ENCODE measurements at places on chromosomes 13 and 19.

- DNase-seq: no peak
These were observed 148.0 kb upstream of the FNDC3A start for GRCh38 chr13:48827709-48828108.

DNA sequence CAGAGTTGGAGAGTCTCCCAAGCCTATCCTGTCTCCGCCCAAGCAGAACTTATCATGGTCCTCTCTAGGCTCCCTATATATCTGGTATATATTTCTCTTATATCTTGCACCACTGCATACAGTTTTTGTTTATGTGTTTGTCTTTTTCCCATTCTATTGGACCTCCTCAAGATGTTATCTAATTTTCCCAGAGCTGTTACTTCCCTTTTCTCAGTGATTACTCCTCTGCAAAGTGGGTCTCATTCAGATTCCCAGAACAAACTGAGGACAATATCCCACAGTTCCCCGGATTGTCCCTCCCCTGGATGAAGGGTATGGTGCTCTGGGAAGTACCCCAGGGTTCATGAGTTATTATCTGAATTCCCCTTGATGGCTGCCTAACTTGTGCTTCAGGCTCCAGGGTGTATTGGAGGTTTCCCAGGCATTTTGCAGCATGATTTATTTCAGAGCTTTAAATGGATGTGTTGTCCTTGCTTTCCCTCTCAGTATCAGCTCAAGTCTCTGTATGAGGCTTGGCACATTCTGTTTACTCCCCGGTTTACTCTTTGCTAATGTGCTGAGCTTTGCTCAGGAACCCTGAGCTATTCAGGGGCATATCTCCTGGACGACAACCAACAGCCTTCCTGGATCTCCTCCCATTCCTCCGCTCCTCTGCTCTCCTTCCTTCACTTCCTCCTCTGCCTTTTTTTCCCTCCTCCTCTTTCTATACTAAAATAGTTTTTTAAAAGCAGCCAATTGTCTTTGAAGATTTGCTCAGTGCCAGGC, 329.3 kb downstream of the SPRY2 start:
- no peak for DNase-seq

DNA sequence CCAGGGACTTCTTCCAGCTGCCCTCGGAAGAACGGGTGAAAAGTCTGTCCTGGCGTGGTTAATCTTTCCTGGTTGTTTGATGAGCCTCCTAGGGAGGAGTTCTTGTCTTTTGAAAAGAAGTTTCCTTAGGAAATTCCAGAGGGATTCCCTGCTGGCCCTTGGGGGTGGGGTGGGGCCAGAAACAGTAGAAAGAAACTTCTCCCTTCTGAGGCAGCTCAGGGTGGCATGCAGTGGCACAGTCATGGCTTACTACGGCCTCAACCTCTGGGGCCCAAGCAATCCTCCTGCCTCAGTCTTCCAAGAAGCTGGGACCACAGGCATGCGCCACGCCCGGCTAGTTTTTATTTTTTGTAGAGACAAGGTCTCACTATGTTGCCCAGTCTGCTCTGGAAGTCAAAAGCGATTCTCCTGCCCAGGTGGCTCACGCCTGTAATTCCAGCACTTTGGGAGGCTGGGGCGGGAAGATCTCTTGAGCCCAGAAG, 1.5 kb downstream of the ZNF101 start:
- no peak for DNase-seq

DNA sequence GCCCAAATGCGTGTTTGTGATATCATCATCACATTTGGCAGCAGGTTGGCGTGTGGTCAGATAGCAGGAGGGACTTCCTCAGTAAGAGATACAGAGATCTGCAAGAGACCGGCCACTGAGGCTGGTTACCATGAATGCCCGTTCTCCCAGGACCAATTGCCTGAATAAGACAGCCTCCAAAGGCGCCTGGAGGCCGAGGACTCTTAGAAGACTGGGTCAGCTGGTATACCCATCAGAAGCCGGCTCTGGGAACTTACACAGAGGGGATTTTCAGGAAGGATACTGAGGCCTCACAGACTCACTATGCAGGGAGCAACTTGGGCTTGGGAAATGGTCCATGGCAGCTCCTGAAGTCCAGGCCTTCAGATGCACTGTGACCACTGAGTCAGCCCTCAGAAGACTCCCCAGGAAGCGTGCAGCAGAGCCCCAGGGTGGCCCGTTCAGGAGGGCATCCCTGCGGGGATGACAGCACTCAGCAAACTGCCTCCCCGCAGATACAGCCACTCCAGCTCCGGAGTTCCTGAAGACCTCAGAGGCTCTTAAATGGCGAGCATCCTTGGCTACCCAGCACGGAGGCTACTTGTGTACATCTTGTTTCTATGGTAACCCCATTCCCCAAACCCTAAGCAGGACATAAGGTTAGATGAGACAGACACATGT, 26.4 kb upstream of the VSTM2B start:
- DNase-seq: no peak

DNA sequence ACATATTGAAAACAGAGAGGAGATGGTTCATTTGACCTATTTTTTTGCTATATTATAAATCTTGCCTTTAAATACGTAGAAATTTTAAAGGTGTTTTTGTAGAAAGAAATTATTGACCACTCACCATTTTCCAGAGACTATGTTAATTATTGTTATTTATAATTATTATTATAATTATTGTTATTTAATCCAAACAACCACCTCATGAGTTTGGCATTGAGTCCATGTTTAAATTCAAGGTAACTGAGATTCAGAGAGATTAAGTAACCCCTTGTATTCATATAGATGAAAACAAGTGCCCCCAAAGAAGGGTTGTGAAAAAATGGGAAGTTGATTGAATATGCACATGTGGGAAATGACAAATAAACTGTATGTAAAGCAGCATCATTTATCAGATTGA, 692.5 kb upstream of the MIR17HG start:
- DNase-seq: no peak

DNA sequence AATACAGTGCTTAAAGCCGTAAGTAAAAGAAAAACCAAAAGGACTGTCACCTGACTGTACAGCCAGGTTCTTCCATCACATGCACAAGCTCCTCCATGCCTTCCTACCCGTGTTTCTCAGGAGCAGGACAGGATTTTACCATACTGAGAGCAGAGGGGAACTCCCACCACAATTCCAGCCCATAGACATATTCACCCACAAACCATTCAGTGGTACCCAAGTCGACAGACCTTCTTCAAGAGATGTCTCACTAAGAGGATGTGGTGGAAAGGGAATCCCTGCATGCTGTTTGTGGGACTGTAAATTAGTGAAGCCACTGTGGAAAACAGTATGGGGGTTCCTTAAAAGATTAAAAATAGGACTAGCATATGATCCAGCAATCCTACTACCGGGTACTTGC, 66.9 kb upstream of the DOCK9 start:
- no peak for DNase-seq

DNA sequence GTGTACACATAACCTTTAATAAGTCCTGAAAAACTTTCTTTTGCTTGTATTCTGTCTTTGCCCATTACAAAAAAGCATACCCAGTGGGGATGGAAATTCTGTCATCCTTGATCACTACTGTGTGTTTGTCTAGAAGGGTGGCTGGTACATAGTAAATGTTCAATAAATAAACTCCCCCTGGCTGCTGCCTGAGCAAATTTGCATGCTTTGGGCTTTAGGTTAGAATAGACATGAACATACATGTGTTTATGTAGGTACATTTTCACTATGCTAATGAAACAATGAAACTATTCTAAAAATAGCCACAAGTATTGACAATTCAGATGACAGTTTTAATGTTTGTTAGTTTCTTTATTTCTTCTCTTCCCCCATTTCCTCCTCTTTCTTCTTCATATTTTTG, 36.1 kb downstream of the TNFSF13B start:
- DNase-seq: no peak

DNA sequence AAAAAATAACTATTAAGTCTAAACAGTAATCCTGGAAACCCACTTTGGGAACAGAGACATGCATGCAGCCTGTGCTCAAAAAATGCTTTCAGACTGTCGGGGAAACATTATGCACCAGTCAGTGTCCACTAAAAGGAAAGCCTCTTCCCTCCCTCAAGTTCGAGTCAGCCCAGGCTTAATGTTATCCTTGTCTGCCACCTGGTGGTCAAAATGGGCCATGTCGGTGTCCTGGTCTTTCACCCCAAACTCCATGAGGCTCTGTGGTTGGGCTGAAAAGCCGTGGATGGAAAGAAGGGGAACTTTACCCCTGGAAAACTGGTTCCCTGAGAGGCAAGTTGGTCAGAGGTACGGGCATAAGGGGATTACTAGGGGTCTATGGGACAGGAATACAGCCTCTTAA, 88.4 kb upstream of the ZNF492 start:
- DNase-seq: peak; percentile 10

DNA sequence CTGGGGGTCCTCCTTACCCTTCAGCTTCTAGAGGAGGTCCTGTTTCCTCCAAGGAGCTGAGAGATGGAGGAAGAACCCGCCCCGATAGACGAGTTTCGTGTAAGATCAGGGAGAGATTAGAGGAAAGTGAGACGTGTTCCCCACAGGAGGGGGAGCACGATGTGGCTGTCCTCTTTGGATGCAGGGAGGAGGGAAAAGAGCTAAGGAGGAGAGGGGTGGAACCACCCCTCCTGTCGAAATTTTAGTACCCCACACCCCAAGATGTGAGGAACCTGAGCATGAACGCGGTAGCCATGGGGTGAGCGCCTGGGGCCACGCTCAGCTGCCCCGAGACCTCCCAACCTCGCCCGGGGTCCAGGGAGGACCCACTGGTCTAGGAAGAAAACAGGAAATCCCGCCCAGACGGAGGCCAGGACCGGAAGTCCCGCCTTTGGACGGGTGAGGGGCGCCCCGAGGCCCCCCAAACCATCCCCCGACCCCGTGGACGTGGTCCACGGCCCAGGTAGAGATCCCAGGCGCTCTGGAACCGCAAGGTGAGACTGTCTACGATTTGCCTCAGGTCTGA, 1.2 kb downstream of the AKT1S1 start:
- peak; percentile 78 for DNase-seq

DNA sequence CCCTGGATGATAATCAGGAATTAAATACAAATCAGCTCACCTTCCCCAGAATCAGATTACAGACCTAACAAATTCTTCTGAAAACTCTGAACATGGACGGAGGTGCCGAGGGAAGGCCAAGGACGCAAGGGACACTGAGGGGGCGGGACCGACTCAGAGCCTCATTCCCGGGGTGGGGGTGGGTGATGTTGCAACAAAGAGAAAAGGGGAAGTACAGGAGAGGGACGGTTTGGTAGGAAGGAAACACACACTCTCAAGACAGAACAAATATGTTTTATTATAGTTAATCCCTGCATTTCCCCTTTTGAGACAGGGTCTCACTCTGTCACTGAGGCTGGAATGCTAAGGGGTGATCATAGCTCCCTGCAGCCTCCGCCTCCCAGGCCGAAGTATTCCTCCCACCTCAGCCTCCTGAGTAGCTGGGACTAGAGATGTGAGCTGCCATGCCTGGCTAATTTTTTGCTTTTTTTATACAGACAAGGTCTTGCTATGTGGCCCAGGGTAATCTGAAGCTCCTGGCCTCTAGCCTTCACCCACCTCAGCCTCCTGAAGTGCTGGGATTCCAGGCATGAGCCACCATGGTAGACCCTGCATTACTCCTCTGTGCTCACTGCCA, 786 bp upstream of the LILRA2 start:
- no peak for DNase-seq

- no peak for DNase-seq
These were observed 38.6 kb upstream of the CD33 start for GRCh38 chr19:51186323-51186722.

DNA sequence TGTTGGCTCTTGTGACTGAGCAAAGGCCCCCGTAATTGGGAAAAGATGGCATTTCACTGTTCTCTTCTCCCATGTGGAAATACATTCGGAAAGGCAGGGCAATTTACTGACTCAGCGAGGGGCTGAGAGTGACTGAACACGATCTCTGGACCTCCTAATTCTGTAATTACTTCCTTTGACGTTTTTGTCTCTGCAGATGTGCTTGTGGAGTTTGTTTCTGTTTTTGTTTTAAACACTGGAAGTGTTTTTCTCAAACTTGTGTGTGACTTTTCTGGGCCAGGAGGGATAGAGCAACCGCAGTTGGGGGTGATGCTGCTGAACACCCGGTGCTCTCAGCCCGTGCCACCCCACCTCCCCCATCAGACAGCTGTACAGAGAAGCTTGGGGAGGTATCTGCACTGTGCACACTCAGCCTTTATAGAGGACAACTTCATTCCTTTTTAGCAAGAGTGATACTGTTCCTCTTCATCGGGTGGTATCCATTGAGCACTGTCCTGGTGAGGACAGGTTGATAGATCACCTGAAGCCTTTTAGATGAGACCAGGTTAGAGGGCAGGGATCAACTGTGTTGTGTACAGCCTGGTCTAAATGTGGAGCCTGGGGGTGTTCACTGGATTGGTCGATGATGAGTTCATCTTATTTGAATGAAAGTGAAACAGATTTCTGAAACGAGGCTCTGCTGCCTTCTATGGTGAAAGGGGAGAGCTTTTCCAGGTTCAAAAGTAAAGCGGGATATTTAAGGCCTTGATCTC, 117.4 kb downstream of the ESD start:
- DNase-seq: no peak

DNA sequence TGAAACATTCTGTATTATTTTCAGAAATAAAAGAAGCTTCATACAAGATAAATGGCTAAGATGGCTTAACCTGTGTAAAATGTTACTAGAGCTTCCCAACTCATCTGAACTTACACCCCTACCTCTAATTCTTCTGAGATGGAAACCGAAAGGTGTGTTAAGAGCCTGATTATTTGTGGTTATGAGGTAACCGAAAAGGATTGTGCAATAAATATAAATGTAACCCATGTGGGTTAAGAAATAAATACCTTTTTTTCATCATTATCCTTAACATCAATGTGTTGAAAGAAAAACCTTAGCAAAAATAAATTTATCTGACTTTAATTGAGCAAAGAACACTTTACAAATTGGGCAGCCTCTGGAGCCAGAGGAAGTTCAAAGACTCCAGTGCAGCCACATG, 961.8 kb upstream of the SPRY2 start:
- no peak for DNase-seq

DNA sequence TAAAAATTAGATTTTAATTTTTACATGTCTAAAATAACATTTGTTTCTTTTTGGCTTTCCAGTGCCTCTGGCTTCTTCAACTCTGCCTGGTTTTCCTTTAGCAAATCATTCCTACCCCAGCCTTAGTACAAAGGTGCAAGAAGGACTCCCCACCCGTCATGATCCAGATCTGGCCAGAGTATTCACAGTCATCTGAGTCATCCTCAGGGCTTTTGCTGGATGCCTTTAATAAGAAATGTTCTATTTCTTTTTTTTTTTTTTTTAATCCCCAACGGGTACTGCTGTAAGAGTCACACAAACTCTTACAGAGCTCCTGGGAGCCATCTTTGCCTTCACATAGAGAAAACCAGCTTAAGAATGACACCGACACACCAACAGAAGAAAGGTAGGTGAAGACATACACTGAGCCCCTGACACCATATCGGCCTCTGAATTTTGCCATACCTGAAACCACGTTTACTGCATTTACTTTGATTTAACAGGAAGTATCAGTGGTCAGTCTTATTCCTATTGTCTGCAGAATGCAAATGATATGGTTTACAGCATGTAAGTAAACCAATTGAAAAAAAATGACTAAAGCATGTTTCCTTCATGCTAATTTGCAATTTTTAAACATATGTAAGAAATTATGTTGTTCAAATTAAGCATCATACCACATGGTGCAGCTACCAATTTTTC, 184.4 kb downstream of the NALCN start:
- no peak for DNase-seq

All from right kidney (tissue), 9 donors.